Cardiac muscle cell (in vitro differentiated cells and primary cell): ENCODE measurements at places on chromosomes 5 and 9. TPM values are rescaled to one million over a fixed set of nuclear protein-coding genes. Genes with fewer than 3 reads are reported as not detected.

DNA sequence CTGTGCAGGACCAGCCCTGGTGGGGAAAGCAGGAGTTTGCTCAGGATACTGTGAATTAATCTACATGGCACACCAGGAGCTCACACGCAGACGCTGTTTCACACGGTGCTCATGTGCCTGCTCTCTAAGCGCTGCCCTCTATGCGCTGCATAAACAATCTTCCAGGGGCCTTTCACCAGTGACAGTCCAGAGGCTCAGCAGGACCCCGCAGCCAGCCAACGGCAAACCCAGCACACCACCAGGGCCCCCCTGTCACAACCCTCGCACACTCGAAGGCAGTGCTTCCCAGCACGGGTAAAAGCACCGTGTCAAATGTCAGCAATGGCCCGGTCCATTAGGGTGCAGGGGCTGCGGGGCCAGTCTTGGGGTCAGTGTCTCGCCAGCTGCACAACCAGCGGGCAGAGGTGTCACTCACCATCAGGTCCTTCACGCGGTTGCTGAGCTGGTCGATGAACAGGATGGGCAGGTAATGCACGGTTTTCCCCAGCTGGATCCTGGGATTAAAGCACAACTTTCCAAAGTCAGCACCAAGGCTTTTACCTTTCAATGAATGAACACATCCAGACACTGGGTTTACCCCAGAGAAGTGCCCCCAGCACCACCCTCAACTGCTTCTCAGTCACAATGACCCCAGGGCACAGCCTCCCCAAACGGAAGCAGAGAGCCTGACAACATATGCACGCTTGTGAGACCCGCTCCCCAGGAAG lies 7.3 kb downstream of the CLPTM1L start:
- DNase-seq: no peak

DNA sequence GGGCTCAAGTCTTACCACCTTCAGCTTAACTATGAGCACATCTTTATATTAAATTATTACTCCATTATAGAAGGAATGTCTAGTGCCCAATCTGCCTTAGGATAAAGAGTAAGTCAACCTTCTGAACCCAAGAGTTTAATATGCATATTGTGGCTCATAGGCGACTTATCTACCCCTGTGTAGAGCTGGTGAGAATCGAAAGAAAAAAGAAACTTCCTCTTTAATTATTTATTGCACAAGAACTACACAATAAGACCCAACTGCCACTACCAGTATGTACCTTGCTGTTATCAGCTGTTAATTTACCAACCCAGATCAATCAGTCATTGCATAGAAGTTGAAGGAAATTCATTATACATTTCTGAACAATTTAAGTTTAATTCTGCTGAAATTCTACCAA lies 329.1 kb upstream of the SLC24A2 start:
- no peak for DNase-seq

- DNase-seq: no peak
Measured at GRCh38 chr5:140321796-140322195, 18.9 kb upstream of the PFDN1 start.

DNA sequence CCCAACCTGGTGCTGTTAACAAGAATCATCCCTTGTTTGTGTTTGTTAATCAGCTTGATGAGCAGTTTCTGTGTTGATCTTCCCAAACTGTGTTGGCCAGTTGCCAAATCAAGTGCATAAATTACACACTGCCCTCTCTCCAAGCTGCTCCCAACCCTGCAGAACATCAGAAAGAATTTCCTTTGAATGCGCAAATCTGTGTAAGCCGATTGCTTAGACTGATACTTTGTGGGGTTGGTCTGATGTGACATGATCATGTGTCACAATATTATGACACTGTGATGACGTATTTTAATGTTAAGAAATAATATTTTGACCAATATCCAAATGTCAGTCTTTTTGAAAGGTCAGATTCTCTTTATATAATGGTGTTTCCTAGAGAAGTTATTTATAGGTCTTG lies 766.4 kb upstream of the WWC1 start:
- no peak for DNase-seq

GRCh38 chr9:83708515-83709158 lies 879 bp upstream of the UBQLN1 start:
- DNase-seq: peak; percentile 65

GRCh38 chr5:64299805-64300204 lies 134.2 kb downstream of the RNF180 start:
- DNase-seq: no peak

GRCh38 chr5:78633700-78634099 lies 14.9 kb downstream of the LHFPL2 start:
- DNase-seq: peak; percentile 50

- DNase-seq: peak; percentile 23
Measured at GRCh38 chr5:150081541-150082283, 4.6 kb downstream of the CSF1R start.

DNA sequence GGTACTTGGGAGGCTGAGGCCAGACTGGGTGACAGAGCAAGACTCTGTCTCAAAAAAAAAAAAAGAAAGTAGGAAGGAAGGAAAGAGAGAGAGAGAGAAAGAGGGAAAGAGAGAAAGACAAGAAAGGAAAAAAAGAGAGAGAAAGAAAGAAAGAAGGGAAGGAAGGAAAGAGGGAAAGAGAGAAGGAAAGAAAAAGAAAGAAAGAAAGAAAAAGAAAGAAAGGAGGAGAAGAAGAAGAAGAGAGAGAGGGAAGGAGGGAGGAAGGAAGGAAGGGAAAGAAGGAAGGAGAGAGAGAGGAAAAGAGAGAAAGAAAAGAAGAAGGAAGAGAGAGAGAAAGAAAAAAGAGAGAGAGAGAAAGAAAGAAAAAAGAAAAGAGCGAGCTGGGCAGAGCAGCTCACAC lies 3.1 kb upstream of the ZER1 start:
- DNase-seq: no peak

DNA sequence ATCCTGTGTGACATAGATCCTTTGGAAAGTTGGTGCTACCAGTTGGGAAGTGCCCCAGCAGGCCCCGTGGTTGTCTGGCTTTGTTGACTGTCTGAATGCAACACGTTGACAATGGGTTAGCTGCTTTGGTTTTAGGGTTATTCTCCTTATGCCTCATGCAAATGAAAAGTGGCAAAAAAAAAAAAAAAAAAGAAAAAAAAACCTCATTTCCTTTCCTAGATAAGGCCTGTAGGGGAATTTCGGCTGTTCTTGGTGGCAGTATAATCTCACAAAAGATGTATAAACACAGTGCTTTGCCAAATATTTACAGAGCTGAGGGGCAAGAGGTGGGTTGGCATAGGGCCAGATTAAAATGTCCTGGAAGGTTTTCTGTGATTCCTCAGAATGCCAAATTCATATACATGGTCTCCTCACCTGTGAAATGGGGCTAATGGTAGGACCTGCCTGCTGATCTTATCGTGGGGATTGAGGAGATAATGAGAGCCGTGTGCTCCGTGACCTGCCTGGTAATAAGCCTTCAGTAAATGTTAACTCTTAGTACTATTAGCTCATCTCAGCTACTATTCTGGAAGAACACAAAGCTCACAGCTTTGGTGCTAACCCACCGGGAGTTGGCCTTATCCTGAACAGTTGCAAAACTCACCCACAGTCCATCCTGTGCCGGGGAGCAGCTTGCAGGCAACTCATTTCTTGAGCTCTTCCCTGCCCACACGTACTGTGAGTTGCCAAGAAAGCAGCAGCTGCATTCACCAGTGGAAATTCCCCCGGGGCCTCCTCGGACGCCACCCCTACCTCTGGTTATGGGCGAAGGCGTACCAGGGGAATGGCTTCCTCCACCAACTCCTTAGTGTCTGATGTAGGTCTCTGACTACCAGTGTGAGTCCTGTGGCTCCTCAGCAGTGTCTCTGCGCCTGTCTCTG lies 220.3 kb downstream of the NR3C1 start:
- DNase-seq: peak; percentile 95

DNA sequence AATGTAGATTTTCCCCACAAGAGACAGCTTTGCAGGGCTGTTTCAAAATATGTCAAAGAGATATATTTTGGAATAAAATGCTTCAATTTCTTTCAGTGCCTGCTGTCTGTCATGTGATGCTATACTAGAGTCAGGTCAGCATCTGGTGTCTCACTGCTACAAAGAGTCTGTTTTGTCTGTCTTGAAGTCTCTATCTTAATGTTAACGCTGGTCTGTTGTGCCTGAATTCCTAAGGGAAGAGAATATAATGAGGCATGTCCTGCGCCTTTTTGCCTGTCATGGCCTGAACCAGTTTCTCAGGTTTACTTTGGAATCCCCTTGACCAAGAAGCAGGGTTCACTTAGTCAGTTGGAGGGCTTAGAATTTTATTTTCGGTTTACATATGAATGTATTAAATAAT lies 176.4 kb downstream of the PDZD2 start:
- no peak for DNase-seq

DNA sequence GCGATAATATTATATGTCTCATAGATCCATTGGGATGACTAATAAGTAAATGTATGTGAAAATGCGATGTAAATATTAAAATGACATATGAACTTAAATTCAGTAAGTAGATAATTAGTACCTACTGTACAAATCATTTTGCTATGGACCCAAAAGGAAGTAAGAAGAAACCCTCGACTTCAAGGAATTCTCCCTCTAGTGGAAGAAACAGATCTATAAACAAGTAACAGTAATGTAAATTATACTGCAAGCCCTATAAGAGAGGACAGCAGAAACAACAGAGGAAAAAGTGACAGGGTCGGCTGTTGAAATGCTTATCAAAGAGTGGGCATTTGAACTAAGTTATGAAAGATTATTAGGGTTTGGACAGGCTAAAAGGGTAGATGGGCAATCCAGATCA lies 320.3 kb downstream of the DMAC1 start:
- DNase-seq: no peak

- peak; percentile 23 for DNase-seq
Measured at GRCh38 chr9:36415822-36416525, 15.9 kb upstream of the RNF38 start.

- DNase-seq: no peak
Measured at GRCh38 chr5:56145511-56145910, 87.6 kb downstream of the ANKRD55 start.

DNA sequence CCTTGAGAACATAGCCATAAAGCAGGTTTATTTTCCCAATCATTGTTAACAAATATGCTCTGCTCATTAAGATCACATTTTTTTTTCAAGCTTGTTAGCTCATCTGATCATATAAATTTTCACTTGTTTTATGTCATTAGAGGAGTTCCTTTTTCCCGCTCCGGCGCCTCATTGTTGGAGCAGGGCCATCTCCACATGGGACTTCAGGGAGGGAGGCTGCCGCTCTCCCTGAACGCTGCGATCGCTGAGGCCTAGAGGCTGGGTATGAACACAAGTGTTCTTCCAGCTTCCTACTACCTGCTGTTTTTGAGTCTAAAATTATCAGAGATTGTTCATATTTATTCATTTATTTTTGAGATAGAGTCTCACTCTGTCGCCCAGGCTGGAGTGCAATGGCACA lies 246.9 kb downstream of the MPDZ start:
- no peak for DNase-seq

DNA sequence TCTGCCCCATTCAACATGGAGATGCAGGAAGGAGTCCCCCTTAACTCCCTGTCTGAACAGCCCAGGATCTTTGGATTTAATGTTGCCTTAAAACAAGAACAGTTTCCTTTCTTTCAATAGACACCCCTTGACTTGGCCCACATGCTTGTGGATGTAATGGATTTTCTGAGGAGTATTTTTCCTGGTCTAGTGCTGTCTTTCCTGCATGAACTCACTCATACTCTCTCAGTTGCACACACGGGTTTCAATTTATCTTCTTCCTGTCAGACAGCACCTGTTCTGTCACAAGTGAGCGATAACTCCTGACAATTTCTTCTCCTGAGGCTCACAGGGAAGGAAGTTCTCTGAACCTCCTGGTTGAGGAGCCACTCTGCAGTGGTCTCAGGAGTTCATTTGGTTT lies 85.1 kb downstream of the ACER2 start:
- DNase-seq: no peak

- DNase-seq: no peak
Measured at GRCh38 chr9:122274055-122274454, 9.4 kb downstream of the MRRF start.

MTREX gene
- 32.8 and 45.3 TPM in 2 replicates for polyA plus RNA-seq

SH3RF2 gene
- 38.3 and 59.3 TPM in 2 replicates for polyA plus RNA-seq

CAMK4 gene
- 0.67 and 1.7 TPM in 2 replicates for polyA plus RNA-seq

SPINK7 gene
- polyA plus RNA-seq: not detected in 2 replicates
